Progenitor cell of endocrine pancreas (in vitro differentiated cells): ENCODE measurements at places on chromosomes 7 and 10.

- DNase-seq: no peak
Measured at GRCh38 chr7:130493275-130493873, 1.5 kb downstream of the MEST start.

DNA sequence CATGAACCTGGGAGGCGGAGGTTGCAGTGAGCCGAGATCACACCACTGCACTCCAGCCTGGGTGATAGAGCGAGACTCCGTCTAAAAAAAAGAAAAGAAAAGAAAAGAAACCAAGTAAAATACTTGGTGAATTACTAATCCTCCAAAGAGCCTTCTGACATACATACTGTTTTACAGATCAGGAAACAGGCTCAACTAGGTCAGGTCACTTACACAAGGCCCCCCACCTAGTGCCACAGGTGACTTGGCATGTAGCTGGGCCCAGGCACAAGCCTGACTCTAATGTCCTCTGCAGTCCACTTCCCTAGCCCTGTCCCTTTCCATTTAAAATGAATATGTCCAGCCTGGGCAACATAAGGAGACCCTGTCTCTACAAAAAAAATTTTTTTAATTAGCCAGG is 157.0 kb downstream of the TPST1 start:
- no peak for DNase-seq

DNA sequence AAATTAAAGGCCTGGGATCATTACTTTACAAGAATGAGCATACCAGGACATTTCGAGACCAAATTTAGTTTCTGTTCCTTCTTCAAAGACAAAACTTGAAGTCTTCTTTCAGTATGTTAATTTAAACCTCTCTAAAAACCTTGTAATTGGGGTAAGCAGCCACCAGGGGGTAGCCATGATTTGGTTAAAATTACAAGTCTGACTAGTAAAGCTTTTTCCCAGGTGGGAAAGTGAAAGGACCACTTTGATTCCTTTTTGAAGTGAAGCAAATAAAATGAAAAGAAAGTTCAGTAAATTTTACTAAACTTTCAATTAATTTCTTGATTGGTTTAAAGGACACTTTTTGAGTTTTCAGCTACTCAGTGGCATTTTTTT is 294.3 kb downstream of the BBS9 start:
- no peak for DNase-seq

DNA sequence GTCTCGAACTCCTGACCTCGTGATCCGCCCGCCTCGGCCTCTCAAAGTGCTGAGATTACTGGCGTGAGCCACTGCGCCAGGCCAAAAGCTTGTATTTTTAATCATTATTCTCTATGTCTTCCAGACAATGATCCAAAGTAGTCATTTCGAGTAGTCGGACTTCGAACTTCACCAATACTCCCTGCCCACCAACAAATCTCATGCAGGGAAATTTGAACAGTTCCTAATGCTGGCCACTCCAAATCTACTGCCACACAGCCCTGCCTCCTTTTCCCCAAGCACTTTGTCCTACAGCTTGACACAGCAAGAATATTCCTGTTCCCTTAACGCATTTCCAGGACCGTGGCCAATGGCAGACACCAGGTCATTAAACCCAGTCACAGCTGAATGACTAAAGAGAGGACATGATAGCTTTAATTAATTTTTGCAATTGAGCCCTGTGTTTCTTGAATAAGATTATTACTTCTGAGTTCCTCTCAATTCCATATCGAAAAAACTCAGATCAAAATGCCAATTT is 142.3 kb upstream of the NRP1 start:
- no peak for DNase-seq

GRCh38 chr7:8965177-8965576 is 531.8 kb downstream of the NXPH1 start:
- no peak for DNase-seq

GRCh38 chr7:99363286-99363685 is 11.2 kb upstream of the ARPC1B start:
- DNase-seq: no peak

GRCh38 chr7:55400191-55400590 is 35.1 kb downstream of the LANCL2 start:
- DNase-seq: no peak

DNA sequence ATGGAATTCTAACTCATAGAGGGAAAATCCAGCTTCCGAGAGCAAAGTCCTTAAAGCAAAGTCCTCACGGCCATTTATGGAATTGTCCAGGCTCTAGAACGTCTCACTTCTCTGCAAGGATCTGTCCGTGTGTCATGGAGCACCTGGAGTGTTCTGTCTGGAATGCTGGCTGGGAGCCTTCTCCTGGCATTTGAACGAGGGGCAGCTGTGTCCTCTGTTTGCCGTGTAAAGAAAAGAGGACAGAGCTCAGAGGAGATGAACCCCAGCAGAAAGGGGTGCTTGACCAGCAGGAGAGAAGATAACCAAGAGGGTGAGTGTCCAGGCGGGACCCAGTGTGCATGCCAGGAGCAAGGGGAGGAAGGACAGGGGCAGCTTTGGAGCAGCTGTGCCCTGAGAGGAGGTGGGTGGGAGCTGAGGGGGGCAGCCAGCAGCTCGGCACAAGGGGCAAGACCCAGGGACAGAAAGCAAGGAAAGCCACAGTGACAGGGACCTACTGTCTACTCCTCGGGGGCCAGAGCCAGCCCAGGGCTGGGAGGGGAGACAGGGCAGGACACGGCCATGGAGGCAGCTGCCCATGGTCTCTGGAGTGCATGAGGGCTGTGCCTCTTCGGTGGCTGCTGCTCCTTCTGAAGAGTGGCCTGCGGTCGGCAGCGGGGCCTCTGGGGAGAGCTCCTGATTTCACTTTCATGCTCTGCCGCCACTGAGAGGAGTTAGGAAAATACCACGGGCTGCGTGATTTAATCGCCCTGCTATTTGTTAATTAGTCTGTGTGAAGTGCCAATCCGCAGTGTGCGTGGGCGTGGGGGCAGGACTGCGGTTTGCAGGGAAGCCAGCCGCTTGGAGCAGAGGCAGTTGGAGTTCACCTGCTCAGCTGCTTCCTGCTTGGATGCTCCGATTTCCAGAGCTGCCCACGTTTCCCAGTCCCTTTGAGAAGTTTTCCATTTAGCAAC is 149.3 kb upstream of the SHH start:
- no peak for DNase-seq

DNA sequence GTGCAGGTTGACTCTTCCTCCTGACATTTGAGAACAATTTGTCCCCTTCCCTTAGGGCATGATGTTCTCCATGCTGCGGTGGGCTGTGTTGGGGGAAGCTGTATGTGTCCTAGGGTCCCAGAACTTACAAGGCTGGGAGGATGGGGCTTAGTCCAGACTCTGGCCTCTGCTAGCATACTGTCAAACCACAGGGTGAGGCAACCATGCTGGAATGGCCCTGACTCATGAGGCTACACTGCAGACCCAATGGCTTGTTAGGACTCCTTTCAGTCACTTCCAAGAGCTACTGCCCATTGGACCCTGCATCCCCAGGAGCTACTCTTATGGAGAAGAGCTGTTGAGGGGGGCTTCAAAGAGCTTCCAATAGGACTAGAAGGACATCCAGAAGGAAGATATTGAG is 20.1 kb upstream of the FAM170B start:
- DNase-seq: no peak

DNA sequence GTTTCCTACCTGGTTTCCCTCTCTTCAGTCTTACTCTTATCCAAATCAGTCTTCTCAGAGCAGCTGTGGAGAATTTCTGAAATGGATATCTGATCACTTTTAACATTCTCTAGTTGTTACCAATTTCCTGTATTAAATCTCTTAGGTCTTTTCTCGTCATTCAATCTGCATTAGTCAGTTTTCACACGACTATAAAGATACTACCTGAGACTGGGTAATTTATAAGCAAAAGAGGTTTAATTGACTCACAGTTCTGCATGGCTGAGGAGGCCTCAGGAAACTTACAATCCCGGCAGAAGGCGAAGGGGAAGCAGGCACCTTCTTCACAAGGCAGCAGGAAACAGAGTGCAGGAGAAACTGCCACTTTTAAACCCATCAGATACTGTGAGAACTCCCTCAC is 444.8 kb downstream of the GATA3 start:
- DNase-seq: no peak

GRCh38 chr7:141537906-141538305 is 13.3 kb upstream of the AGK start:
- DNase-seq: no peak

GRCh38 chr7:107394831-107395230 is 75.0 kb upstream of the GPR22 start:
- DNase-seq: no peak

- no peak for DNase-seq
Measured at GRCh38 chr7:135257-135653, 57.1 kb upstream of the FAM20C start.

- DNase-seq: no peak
Measured at GRCh38 chr10:126924915-126925300, 19.7 kb downstream of the DOCK1 start.

- DNase-seq: no peak
Measured at GRCh38 chr10:115046686-115047236, 46.4 kb upstream of the ATRNL1 start.

GRCh38 chr10:133405272-133405671 is 11.3 kb downstream of the MTG1 start:
- no peak for DNase-seq

GRCh38 chr7:75961218-75961617 is 33.2 kb downstream of the TMEM120A start:
- no peak for DNase-seq

GRCh38 chr10:30791197-30791611 is 161.7 kb upstream of the LYZL2 start:
- DNase-seq: no peak

GRCh38 chr7:43485580-43485979 is 97.3 kb upstream of the STK17A start:
- DNase-seq: no peak

- DNase-seq: no peak
Measured at GRCh38 chr7:36092221-36092771, 60.8 kb upstream of the EEPD1 start.

DNA sequence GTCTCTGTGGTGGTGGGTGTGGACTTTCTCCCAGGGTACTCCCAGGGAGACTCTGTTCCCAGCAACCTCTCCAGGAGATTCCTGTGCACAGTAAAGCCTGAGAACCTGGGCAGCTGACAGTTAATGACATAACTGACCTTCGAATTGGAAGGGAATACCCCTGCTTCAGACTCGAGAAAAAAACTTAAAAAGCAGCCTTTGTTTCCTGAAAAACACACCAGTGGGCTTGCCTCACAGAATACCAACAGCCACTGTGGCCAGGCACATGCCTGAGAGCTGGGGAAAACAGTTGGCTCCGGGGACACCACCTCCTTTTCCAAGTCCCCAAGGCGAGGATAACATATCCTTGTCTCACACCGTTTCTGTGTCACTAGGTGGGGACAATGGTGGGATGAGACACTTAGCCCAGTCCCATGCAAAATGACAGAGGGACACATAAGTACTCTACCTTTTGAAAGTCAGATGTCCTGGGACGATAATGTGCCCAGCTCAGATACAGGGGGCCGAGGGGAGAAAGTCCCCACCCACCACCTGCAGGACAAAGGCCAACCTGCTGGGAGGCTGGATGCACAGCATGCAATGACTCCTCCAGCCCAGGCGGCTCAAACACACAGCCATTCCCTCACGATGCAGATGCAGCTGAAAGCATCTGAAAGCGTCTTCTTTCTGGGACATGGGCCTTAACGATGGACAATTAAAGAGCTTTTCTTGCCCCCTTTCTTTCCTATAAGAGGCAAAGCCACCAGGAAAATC is 65.6 kb downstream of the HIPK2 start:
- no peak for DNase-seq

DNA sequence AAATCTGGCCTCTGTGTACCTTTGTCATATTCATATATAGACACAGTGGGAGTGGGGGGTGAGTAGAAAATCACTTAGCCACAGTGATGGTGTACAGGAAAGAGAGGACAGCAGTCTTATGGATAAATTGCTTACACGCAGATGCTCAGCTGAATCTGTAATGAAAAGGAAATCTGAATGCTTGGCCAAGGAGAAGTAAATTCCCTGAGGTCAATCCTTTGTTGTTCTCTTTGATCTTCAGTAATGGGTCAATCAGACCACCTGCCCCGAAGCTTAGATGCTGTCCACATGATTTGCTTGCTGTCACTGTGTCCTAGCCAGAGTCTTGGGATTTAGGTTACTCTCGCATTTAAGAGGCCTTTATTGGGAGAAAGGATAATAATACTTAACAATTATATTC is 18.4 kb upstream of the EPHB6 start:
- no peak for DNase-seq

GRCh38 chr10:13990946-13991345 is 339.8 kb downstream of the FRMD4A start:
- DNase-seq: no peak

DNA sequence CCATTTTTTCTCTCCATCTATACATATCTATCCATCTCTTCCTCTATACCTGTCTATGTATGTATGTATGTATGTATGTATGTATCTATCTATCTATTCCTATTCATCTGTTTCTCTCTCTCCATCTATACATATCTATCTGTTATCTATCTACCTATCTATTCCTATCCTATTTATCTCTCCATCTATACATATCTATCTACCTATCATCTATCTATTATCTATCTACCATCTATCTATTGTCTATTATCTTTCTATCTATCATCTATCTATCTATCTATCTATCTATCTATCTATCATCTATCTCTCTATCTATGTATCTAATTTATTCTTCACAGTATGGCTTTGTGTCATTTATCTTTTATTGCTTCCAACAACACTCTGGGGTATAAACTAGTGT is 1124.4 kb downstream of the TYW1 start:
- DNase-seq: no peak

GRCh38 chr10:10045765-10046028 is 972.0 kb upstream of the CELF2 start:
- DNase-seq: no peak

DNA sequence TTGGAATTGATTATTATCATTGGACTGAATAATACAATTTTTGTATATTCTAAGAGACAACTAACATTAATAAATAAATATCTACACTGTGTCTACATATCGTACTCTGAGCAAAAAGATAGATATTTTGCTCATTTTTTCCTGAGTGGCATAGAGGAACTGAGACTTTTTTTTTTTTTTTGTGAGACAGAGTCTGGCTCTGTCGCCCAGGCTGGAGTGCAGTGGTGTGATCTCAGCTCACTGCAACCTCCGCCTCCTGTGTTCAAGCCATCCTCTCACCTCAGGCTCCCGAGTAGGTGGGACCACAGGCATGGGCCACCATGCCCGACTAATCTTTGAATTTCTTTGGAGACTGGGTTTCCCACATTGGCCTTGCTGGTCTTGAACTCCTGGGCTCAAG is 14.0 kb downstream of the KMT2E start:
- no peak for DNase-seq

DNA sequence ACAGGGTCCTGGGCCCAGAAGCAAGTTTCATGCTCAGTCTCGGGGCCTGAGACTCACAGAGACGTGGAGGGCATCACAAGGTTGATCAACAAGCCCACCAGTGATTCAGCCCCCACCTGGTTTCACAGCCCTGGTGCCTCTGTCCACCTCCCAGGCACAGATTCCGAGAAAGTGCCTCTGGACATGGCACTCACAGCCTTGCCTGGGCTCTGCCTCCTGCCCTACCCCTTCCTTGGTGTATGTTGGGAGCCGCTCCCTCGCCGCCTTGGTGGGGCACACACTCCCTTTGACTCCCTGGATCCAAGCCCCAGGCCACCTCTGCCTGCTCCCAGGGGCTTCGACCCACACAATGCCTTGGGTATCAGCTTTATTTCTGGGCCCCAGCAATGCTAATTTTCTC is 200.8 kb upstream of the PPP2R2D start:
- DNase-seq: peak; percentile 6

- no peak for DNase-seq
Measured at GRCh38 chr10:99711129-99711719, 20.7 kb downstream of the COX15 start.

GRCh38 chr7:158127241-158127640 is 460.4 kb downstream of the PTPRN2 start:
- DNase-seq: no peak

GRCh38 chr7:142401951-142402350 is 144.1 kb upstream of the PRSS58 start:
- DNase-seq: no peak
